Vagina (tissue), 2 donors: ENCODE measurements at places on chromosomes 3 and 15. TPM values are rescaled to one million over a fixed set of nuclear protein-coding genes. Genes with fewer than 3 reads are reported as not detected.

DNA sequence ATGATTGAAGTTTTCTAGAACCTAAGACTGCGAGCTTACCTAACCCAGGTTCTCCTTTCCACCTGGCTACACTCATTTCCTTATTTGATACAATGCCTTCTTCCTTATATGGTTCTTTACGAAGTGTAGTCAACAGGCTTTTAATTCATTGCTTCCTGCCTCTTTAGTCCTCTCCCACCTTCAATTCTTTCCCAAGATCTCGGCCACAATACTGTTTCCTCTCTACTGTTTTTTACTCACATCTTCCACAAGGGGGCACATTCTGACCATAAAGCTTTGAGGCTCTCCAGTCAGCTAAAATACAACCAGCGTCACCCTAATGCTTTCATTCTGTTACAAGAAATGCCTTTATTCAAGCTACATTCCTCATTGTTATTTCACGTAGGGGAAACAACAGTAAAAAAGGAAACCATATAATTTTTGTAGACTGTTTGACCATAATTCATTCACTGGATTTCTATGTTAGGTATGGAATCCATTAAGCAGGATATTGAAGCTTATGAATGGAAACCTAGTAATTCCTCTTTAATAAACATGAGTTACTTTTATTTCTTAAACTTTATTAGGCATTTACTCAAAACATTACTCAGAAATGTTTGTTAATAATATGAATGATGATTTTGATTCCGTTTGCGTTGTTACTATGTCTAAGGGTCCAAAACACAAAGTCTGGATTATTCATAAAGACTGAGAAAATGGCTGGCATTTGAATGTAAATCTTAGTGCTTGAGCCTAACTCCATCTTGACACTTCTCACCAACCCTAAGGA lies 29.5 kb upstream of the VEPH1 start:
- no peak overlapping the region for H3K4me3 ChIP-seq
- H3K36me3 ChIP-seq = no peaks in the 10 kb centered on the region
- H3K27ac ChIP-seq = no peak overlapping the region
- DNase-seq = no peak
- no peaks in the 10 kb centered on the region for H3K27me3 ChIP-seq

DNA sequence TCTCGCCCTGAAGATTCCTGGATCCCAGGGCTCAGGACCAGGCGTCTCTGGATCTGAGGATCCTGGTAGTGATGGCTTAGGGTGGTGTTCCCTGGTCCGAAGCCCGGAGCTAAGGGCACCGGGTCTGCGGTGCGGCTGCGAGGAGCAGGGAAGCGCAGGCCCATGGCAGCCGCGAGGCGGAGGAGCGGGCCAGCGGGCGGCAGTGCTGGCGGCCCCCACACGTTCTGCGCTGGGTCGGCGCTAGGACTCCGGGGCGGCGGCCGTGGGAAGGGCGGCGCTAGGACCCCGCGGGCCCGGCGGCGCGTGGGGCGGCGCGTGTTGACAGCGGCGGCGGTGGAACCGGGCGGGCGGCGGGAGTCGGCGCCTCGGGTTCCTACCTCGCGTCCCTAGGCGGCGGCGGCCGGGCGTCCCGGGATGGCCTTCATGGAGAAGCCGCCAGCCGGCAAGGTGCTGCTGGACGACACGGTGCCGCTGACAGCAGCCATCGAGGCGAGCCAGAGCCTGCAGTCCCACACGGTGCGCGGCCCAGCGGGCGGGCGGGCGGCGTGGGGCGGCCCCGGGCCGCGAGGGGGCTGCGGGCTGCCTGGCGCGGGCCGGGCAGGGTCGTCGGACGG lies at the start of gene PXK:
Gene PXK, plus strand, starts transcription at position 318 of the 614 bp plus-strand sequence. Its CDS starts 97 bp downstream, at position 415.
- no peak for DNase-seq
- H3K4me1 ChIP-seq = peaks cover 58% of the 10 kb centered on the region
- H3K27ac ChIP-seq = peak within 1 kb of the TSS; percentile 84

DNA sequence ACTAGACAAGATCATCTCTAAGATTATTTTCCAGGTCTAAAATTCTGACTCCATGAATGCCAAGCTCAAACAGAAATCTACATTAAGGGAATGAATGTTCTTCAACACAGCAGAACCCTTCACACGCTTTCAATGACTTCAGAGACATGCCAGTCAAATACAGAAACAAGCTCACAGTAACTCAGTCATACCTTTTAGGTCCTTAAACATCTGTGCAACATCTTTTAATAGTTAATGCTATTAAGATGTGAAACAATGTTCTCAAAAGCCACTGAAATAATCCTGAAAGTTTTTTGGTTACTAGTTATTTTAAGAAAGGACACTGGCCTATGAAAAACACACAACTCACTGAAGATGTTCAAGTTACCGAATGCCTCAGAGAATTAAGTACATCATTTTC lies 2.5 kb downstream of the DLG1 start:
- no peak overlapping the region for H3K4me3 ChIP-seq
- H3K27ac ChIP-seq = peak overlapping the region; percentile 24
- no peak for DNase-seq
- H3K27me3 ChIP-seq = no peaks in the 10 kb centered on the region
- peaks cover 34% of the 10 kb centered on the region for H3K4me1 ChIP-seq

GOLGA6L7 gene
- not detected for total RNA-seq

- no peak for DNase-seq
- no peak overlapping the region for H3K27ac ChIP-seq
- H3K36me3 ChIP-seq = no peaks in the 10 kb centered on the region
- H3K27me3 ChIP-seq = no peaks in the 10 kb centered on the region
Observed at GRCh38 chr3:193051314-193051713, 133.7 kb upstream of the MB21D2 start.

SOX2 gene
- total RNA-seq = 2.9 TPM

DNA sequence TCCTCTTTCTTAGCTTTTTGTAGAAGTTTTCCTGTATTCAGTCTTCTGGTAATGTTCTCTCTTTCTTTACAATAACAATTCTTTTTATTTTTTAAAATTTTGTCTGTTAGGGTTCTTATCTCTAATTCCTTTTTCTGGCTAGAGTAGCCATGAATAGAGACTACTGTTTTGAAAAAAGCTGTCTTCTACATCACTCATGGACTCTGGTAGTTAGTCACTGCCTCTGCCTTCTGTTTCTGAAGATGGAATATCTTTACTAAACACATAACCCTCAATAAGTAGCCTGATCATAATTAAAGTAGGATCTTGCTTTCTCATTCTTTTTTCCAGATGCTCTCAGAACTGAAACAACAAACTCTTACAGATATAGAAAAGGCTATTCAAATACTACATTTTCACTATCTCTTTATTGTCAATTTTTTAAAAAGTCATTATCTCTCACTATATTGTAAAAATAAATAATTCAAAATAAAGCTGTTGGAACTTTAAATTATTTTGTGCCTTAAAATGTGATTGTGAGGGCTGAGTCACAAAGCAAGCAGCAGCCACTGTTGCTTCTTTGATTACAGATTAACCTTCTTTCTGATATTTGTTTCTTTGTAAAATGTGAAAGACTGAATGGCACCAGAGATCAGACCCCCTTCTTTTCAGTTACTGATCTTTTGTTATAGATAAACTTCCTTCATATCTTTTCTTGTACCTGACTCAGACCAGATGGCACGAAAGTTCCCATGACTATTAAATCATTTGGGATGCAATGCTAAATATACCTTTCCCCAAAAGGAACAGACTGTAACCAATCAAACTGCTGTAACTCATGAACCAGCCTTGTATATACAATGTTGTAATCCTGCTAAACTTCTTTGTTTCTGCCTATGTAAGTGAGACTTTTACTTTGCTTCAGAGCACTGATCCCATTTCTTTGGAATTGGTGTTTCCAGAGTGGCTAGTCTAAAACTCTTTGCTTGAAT lies 1159.5 kb downstream of the IGSF11 start:
- no peaks in the 10 kb centered on the region for H3K27me3 ChIP-seq
- no peak for DNase-seq
- H3K4me3 ChIP-seq = no peak overlapping the region
- H3K4me1 ChIP-seq = peaks cover 4% of the 10 kb centered on the region

DNA sequence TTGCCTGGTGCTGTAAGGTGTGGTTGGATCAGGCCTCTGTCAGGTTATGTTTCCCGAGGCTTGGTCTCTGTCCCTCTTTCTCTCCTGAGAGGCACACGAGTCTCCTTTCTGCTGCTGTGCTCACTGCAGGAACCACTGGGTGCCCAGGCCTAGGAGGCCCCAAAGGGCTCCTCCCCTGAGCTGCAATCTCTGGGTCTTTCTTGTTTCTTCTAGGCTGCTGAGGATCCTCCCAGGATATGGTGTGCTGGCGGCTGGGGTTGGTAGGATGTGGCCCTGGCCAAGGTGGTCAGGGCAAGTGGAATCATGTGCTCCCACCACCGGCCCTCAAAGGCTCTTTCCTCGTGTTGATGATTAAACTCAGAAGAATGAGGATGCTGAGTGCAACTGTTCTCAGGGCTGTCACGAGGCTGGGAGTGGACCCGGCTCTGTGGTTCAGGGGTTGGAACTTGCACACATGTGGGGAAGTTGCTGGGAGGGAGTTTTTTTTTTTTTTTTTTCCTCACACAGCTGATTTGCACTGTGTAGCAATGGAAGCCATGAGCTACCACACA lies 43.6 kb upstream of the CTSH start:
- no peaks in the 10 kb centered on the region for H3K27me3 ChIP-seq
- no peaks in the 10 kb centered on the region for H3K36me3 ChIP-seq
- H3K4me1 ChIP-seq = peaks cover 28% of the 10 kb centered on the region
- peak overlapping the region; percentile 88 for H3K27ac ChIP-seq
- peak; percentile 96 for DNase-seq

DNA sequence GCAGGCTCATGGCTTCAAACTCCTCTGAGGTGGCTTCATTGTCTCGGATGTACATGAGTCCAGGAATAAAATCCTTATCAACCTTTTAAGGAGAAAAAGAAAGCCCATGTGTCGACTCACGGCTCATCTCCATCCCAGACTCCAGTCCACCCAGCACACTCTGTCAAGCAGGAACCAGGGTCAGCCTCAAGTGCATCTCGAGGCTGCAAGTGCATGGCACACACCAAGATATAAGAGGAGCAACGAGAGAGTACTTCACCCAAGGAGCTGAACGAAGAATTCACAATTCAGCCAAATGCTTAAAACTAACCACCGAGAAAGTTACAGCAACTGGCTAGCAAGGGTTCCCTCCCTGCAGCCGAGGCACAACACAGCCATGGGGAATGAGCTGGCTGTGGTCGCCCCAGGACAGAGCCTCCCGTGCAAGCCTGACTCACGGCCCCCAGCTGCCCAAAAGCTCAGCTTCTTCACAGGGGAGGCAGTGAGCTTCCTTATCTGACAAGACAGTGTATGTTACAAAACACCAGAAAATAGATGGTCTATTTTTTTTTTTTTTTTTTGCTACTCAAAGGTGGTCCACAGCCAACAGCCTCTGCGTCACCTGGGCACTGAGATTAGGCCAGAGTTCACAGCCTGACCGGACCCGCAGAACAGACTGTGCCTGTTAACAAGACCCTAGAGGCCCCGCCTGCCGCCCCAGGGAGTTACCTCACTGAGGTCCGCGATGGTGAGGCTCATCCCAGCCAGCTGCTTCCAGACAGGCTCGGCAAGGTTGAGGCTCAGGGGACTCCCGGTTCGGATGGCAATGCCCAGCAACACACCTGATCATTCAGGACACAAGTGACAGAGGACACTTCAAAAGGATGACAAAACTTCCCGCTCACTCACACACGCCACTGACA lies 15.9 kb upstream of the OCA2 start:
- no peak for DNase-seq
- H3K27me3 ChIP-seq = no peaks in the 10 kb centered on the region
- H3K36me3 ChIP-seq = peaks cover 60% of the 10 kb centered on the region
- no peak overlapping the region for H3K27ac ChIP-seq

- no peak for DNase-seq
- H3K4me1 ChIP-seq = no peaks in the 10 kb centered on the region
- H3K4me3 ChIP-seq = no peak overlapping the region
- H3K36me3 ChIP-seq = no peaks in the 10 kb centered on the region
- H3K27ac ChIP-seq = no peak overlapping the region
Observed at GRCh38 chr15:26702381-26702780, 70.5 kb downstream of the GABRB3 start.

SPATA12 gene
- not detected for total RNA-seq

DNA sequence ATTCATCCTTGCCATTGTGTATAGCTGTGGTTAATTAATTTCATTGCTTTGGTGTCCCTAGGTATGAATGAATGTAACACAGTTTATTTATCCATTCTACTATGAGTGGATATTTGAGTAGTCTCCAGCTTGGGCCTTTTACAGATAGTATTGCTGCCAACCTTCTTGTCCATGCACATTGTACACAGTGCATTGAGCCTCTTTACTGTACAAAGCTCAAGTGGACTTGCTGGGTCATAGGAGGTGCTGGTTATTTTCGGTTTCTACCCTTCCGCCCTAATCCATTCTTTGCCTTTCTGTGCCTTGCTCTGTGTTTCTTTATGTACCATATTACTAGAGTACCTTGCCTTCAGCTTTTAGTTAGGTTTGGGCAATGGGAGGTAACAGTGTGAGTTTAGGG lies 60.7 kb downstream of the DUT start:
- H3K27ac ChIP-seq = peak overlapping the region; percentile 89
- H3K27me3 ChIP-seq = no peaks in the 10 kb centered on the region
- no peaks in the 10 kb centered on the region for H3K36me3 ChIP-seq
- H3K4me3 ChIP-seq = no peak overlapping the region

DNA sequence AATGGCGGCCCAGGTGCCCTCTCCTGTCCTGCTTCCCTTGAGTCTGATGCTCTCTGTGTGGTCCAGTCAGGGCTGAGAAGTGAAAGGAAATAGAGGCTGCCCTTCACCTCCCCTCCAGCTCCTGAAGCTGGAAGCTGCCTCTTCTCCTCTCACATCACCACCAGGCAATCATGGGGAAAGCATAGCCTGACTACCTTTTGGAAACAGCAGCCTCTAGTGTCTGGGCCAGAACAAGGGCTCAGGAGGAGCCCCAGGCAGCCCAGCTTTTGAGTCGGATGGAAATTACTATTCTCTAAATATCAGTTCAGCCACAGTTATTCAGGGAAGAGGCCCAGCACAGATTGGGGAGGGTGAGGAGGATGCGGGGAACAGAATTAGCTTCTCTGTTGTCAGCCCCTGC lies 43.3 kb upstream of the CCDC174 start:
- no peaks in the 10 kb centered on the region for H3K36me3 ChIP-seq
- no peak overlapping the region for H3K4me3 ChIP-seq
- H3K27me3 ChIP-seq = no peaks in the 10 kb centered on the region
- no peak overlapping the region for H3K27ac ChIP-seq

PAK6 gene
- total RNA-seq = 19.9 TPM

SPINK8 gene
- total RNA-seq = not detected

DNA sequence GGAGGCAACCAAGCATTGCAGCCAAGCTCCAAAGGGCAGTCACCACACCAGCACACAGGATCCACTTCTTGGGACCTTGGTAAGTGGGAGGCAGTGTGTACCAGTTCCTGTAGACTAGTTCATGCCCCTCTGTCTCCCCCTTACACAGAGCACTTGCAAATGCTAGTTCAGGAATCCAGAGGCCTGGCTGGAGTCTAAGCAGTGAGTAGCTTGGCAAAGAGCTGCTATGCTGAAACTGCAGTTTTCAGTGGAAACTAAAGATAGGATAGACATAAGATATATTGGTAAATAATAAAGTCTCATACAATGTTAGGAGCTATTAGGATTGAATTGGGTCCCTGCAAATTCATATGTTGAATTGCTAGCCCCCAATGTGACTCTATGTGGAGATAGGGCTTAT lies 13.9 kb upstream of the SLC41A3 start:
- H3K27ac ChIP-seq = no peak overlapping the region
- H3K36me3 ChIP-seq = no peaks in the 10 kb centered on the region
- H3K4me3 ChIP-seq = no peak overlapping the region
- DNase-seq = no peak

GOLGA8S gene
- not detected for total RNA-seq

HYPK gene
- total RNA-seq = 44.9 TPM

- H3K27me3 ChIP-seq = no peaks in the 10 kb centered on the region
- no peak for DNase-seq
- H3K27ac ChIP-seq = no peak overlapping the region
- no peak overlapping the region for H3K4me3 ChIP-seq
Observed at GRCh38 chr3:14997941-14998340, 50.6 kb downstream of the NR2C2 start.
